NCI-H187 treated with DMSO at 0.1 percent for 48 hours (cell line): ENCODE measurements at places on chromosomes 7 and 10.

- no peak for DNase-seq
Measured at GRCh38 chr10:58070956-58071355, 196.7 kb downstream of the IPMK start.

GRCh38 chr7:36236073-36236472 is 83.0 kb downstream of the EEPD1 start:
- DNase-seq = no peak

DNA sequence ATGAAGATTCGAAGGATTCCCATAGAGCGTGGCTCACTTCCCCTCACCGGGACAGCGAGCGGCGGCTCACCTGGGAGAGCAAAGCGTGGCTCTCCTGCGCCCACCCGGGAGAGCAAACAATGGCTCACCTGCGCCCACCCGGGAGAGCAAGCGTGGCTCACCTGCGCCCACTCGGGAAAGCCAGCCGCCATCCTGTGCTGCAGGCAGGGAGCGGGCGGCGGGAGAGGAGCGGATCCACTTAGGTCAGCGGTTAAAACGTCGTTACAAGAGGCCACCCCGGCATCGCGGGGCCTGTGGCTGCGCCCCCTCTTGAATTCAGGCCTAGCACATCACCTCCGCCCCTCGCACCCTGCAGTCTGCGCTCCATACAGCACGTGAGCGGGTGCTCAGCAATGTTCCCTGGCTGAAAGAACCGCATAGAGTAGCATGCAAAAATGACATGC is 461 bp upstream of the FIGNL1 start:
- DNase-seq = no peak

DNA sequence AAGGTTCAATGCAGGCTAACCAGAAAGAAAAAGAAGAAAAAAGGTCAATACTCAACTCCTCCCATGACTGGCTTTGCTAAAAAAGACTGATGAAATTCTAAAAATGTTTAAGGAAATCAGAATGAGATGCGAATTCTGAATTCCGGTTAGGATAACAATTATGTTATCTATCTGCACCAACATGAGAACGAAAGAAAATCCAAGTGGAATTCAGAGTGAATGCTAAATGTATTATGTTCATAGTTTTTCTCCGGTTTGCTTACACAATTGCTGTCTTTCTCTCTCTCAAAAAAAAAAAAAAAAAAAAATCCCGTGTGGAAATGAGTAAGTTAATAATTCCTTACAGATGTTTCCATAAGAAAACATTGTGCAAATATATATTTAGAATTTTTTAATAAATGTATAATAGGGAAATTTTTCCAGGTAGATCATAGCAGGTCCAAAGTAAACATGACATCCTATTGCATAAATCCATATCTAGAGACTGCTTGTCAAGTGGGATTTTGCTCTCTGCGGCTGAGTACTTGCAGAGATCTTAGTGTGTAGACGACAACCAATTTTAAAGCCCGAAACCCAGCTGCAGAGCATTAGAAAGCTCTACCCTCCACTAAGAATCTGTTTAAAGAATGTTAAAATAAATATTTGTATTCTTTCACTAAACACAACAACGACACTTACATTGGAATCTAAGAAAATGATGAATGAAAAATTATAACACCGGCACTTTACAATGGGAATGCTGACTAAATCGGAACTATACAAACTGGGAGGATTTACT is 104.0 kb downstream of the JAZF1 start:
- DNase-seq = peak; percentile 10

- DNase-seq = no peak
Measured at GRCh38 chr7:25515633-25516275, 287.5 kb upstream of the NPVF start.

GRCh38 chr7:47038621-47039020 is 543.3 kb downstream of the TNS3 start:
- DNase-seq = no peak

DNA sequence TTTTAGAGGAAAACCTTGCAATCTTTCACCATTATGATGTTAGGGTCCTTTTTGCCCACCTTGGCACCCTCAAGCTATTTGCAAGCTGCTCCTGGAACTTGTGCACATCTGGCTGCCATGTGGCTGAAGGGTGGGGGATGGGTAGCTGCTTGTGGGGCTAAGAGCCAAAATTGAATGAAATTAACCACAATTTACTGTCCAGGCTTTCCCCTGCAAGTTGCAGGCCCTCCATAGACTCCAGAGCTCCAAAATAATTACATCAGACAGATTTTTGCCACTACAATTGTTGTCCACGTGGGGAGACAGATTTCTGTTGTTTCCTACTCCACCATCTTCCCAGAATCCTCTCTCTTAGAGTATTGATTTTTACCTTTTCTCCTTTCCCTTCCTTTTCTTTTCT is 19.1 kb downstream of the PI4K2A start:
- DNase-seq = no peak

GRCh38 chr7:17832242-17832641 is 108.1 kb downstream of the SNX13 start:
- no peak for DNase-seq

GRCh38 chr7:152202056-152202455 is 176.6 kb downstream of the GALNT11 start:
- DNase-seq = no peak

DNA sequence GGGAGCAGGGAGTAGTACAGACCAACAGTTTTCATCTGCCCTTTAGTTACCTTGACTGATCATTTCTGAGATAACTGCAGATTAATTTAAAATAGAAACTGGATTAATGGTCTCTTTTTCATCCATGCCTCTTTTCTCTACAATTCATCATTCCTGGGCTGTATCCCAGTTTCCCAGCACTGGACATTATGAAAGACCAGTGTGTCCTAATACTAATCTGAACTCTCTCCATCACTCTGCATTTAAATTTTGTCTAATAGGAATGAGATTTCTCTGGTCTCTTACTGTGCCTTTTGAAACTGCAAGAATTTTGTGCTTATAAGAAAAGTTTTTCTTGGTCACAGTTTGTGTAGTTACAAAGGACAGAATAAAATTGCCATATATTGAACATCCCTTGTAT is 12.7 kb downstream of the PLEKHA8 start:
- DNase-seq = no peak

DNA sequence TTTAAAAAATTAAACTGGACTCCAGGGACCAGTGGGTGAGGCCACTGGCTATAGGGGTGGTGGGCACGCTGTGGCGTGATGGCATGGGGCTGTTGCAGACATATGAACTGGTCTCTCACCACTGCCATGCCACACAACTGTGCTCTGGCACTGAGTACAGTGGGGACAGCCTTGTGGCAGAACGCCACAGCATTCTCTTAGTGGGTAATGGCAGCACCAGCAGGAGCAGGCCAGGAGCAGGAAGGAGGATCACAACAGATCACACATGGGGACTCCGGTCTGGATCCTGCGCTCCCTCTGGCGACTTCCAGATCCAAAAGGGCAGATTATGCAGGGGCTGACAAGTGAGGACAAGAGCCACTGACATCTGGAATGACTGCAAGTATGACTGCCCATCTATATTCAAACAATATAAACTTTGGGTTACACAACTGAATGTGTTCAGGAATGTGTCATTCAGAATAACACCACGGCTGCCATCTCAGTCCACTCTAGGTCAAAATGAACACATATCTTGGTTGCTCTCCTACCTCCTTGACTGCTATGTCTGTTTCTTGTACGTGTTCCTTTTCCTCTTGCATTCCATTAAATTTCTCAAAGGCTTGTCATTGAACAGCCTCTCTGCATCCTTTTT is 176.0 kb downstream of the KMT2E start:
- no peak for DNase-seq

GRCh38 chr7:133197972-133198544 is 54.8 kb upstream of the EXOC4 start:
- no peak for DNase-seq

- no peak for DNase-seq
Measured at GRCh38 chr10:124239696-124240095, 146.3 kb upstream of the CHST15 start.

- DNase-seq = peak; percentile 46
Measured at GRCh38 chr7:91034459-91035368, 229.5 kb upstream of the FZD1 start.

- DNase-seq = no peak
Measured at GRCh38 chr10:2891073-2891769, 176.1 kb upstream of the PFKP start.

- no peak for DNase-seq
Measured at GRCh38 chr7:46162609-46163008, 241.5 kb upstream of the IGFBP3 start.
